HT-29 (cell line): ENCODE measurements at places on chromosomes 16 and 17. TPM values are rescaled to one million over a fixed set of nuclear protein-coding genes. Genes with fewer than 3 reads are reported as not detected.

The P2RX5 gene
- total RNA-seq = 0.23 TPM in 1 of 2 replicates, not detected in the other

The CD19 gene
- total RNA-seq = not detected in 2 replicates

The SCARF1 gene
- 0.89 and 1.3 TPM in 2 replicates for total RNA-seq

The NHLRC4 gene
- total RNA-seq = 0.05 and 0.13 TPM in 2 replicates

The KRTAP2-1 gene
- total RNA-seq = not detected in 2 replicates

The STXBP4 gene
- 3.4 and 4.1 TPM in 2 replicates for total RNA-seq

The HCRT gene
- total RNA-seq = not detected in 2 replicates
